ENCODE measurements at places on chromosomes 16 and 17.

DNA sequence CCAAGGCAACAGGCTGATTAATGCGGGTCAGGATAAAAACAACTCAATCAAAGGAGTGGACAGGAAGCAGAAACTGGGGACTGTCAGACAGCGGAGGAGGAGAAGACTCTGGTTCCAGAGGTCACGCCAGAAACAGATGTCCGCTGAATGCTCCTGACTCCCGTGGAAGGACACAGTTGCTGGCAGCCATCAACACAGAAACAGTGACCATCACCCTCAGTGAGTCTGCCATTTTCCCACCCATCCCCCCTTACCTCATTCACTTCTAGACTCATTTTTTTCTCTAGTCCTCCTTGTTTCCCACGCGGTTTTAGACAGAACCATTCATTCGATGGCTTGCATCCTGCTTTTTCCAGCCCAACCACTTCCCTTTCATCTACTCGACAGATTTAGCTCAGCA lies 40.9 kb downstream of the DHRS7C start:
- DNase-seq: no peak

- peak; percentile 33 for DNase-seq
These were observed 14.4 kb downstream of the CUEDC1 start for GRCh38 chr17:57940653-57941329.

- DNase-seq: no peak
These were observed 6.0 kb downstream of the CPSF4L start for GRCh38 chr17:73255671-73256181.

GRCh38 chr17:57455063-57455914 lies 199.0 kb downstream of the MSI2 start:
- DNase-seq: no peak

GRCh38 chr17:81543339-81543675 lies 8.8 kb downstream of the FAAP100 start:
- DNase-seq: no peak

GRCh38 chr17:78648293-78648692 lies 71.1 kb upstream of the DNAH17 start:
- DNase-seq: no peak

DNA sequence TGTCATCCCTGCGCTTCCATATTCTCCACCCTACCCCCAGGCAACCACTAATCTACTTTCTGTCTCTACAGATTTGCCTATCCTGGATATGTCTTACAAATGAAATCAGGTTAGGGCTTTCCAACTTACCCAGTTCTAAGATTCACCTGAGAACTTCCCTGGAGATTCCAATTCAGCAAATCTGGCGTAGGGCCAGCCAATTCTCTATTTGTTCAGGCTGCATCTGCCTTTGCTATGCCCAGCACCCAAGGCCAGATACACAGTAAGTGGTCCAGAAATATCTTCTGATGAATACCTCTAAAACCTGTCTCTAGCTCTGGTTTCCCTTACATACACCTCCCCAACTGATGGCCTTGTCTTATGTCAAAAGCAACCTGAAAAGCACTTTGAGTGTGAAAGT lies 10.4 kb upstream of the CTCF start:
- DNase-seq: no peak

GRCh38 chr16:57539072-57539796 lies 2.9 kb upstream of the CCDC102A start:
- no peak for DNase-seq

DNA sequence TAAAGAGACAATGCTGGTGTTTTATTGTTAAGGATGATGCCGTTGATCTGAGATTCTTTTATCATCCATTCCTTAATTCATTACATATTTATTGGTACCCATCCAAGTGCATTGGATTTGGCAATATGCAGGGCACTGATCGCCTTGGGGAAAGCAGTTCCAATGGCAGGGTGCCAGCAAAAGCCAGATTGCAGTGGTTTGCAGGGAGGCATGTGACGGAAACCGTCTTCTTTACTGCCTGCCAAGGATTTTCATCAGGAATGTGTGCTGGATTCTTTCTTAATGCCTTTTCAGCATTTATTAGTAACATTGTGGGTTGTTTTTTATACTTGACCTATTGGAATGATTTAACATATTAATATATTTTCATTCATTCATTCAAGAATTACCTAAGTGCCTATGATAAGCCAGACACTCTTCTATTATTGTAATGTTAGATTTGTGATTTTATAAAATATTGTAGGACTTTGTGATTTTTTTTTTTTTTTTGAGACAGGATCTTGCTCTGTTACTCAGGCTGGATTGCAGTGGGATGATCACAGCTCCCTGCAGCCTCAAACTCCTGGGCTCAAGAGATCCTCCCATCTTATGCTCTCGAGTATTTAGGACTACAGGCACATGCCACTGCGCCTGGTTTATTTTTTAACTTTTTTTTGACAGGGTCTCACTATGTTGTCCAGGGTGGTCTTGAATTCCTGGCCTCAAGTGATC lies 93.4 kb upstream of the TNRC6A start:
- DNase-seq: peak; percentile 34

DNA sequence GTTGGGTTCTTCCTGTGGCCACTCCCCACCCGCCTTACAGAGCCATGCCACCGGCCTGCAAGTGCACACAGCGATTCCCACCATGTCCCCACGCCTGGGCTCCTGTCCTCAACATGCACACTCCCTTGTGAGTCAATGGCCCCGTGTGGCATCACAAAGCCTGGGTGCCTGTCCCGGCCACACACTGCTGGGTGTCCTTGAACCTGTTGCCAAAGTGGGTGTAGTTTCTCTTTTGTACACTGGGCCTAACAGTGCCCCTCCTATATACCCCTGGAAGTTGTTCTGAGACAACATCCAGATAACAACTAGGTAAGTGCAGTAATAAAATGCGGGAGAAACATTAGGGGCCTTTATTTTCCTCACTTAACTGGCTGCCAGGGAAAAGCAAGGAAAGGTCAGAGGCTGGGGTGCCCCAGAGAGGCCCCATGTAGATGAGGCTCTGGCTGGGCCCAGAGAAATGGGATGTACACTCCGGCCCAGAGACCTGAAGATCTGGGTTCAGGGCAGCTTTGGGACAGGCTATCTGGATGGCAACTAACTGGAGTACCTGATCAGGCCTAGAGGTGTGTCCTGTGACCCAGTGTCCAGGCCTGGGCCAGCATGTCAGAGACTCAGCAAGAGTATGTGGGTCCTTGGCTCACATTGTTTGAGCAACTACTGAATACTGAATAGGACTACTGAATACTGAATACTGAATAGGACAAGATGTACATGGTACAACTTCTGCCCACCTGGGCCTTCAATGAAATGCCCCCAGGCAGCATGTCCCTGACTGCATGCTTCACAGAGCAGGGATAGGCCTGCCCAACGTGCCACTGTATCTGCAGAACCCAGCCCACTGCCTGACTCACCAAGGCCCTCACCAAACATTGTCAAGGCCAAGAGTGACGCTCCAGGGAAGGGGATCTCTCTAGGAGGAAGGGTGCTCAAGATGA lies 8.3 kb downstream of the ABCC3 start:
- DNase-seq: no peak

- peak; percentile 99 for DNase-seq
These were observed at the start of the genes FTO and RPGRIP1L for GRCh38 chr16:53703590-53704444. Gene FTO, plus strand, starts transcription at chr16:53704156. Gene RPGRIP1L, minus strand, starts transcription at chr16:53703859. Its CDS starts 3,136 bp downstream, at chr16:53700723.

DNA sequence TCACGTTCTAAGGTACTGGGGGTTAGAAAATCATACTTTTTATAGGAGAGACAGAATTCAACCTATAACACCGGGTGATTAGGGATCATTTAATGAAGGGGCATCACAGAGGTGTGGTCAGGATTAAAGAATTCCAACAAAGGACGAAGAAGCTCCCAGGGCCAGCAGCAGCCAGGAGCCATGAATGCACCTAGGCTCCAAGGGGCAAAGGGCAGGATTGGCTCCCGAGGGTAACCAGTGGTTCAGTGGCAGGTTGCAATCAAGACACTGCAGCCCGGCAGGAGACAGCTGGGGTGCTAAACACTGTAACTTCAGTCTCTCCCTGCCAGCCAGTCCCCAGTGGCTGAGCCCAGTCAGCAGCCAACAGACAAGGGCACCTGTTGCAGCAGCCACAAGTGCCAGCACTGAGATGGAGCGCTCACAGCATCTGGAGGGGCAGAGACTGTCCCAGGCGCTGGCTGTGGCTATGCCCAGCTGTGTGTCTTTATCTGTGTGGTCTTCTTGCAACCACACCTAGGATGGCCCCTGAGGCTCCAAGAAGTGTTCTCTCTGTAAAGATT lies 23.9 kb downstream of the DHRS7C start:
- DNase-seq: no peak

- DNase-seq: no peak
These were observed 1.8 kb downstream of the TUBB3 start for GRCh38 chr16:89924925-89925307.

DNA sequence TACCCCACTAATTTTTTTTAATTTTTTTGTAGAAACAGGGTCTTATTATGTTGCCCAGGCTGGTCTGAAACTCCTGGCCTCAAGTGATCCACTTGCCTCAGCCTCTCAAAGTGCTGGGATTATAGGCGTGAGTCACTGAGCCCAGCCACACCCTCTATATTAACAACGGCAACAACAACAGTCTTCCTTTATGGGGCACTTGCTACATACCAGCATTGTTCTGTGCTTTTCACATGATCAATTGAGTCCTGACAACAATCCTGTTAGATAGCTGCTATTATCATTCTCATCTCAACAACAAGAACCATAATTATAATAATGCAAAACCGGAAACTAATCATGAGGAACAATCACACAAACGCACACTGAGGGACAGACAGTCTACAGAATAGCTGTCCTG lies 12.6 kb upstream of the ARL5C start:
- no peak for DNase-seq

DNA sequence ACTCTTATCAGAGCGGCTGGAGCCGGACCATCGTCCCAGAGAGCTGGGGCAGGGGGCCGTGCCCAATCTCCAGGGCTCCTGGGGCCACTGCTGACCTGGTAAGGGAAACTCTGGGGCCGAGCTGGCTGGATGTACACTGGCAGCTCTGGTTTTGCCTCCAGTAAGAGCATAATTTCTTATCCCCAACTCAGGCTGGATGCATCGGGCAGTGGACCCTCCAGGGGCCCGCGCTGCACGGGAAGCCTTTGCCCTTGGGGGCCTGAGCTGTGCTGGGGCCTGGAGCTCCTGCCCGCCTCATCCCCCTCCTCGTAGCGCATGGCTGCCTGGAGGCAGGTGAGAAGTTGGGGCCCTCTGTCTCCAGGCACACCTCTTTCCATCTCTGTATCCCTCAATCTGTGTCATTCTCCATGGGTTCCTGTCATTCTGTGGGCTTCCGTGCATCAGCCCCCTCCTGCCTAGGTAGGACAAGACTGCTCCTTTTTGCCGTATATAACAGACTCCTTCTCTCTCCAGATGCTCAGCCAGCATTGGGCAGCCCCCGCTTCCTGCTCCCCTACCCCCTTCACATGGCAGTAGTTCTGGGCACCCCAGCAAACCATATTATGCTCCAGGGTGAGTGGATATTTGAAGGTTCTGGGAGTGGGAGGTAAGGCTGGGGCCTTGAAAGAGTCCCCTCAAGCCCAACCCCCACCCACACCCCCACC lies 9.4 kb upstream of the TMEM88 start:
- DNase-seq: no peak

GRCh38 chr16:66891797-66892196 lies 11.5 kb downstream of the PDP2 start:
- no peak for DNase-seq

GRCh38 chr17:43736389-43736788 lies 22.2 kb downstream of the SOST start:
- DNase-seq: no peak

GRCh38 chr17:5122586-5123342 lies 6.9 kb downstream of the USP6 start:
- DNase-seq: no peak

- DNase-seq: no peak
These were observed 746 bp upstream of the TMEM132E start for GRCh38 chr17:34578656-34579016.

DNA sequence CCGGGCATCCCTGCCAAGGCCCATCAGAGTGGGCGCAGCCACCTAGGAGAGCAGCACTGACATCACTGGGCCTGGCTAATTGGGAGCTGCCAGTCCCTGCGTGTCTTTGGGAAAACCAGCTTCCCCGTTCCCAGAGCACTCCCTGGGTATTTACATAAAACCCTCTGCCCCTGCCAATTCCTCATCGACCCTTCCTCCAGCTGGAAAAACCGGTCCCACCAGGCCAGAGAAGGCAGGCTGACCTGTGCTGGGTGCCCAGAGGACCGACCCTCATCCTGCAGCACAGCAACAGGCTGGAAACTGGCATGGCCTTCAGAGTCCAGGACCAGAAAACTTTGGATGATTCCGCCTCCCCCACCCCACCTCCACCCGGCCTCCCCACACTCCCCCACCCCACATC lies 8.2 kb upstream of the FOXN1 start:
- DNase-seq: no peak

- DNase-seq: no peak
These were observed 1725.0 kb downstream of the TP53TG3F start for GRCh38 chr16:35184356-35184870.

DNA sequence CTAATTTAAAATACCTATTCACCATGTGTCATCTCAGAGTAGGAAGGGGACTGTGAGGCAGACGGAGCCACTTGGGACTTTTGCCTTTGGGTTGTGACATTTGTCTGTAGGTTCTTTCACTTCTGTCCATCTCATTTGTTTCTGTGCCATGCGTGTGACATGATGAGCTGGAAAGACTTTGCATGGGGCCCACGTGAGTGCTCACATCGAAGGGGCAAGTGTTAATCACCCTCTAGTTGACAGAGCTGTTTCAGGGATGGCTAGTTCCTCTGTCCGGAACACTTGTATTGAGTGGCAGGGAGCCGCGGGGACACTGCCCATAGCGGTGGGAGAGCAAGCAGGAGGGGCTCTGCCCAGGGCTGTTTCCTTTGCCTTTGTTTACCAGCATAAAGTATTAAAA lies 112.0 kb downstream of the RPTOR start:
- DNase-seq: no peak

DNA sequence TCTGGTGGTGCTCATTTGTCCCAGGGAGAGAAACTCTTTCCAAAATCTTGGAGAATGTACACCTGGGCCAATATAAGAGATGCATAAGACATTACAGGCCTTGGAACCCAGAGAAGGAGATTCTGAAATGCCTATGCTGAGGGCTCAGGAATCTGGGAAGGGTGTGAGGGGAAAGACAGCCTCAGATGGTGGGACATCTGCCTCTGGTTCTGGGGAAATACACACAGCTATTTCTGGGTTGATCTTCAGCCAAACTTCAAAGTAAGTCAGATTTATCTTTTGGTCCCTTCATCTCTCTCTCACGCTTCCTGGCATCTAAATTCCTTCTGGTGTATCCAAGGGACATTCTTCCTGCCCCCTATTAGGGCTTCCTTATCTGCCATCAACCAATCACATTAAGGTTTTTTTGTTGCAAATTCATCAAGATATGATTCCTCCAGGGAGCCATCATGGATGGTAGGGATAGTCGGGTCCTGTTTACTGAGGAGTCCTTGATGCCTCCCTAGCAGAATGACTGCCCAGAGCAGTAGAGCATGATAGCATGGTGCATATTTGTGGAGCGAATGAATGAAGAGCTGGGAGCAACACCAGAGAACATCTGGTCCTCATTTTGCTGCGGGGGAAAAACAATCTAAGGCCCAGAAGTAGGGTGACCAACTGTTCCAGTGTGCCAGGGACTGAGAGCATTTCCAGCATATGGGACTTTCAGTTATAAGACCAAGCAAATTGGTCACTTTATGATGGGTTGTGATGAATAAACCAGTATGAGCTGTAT lies 35.7 kb upstream of the DYNLL2 start:
- DNase-seq: no peak

Data from NCI-H524 treated with DMSO at 0.1 percent for 48 hours (cell line).